ENCODE measurements at places on chromosomes 11 and 22. TPM values are rescaled to one million over a fixed set of nuclear protein-coding genes. Genes with fewer than 3 reads are reported as not detected.

- no peak for DNase-seq
Measured at GRCh38 chr11:129283141-129283540, 91.0 kb upstream of the ARHGAP32 start.

GRCh38 chr22:49011379-49011768 is 816.3 kb downstream of the BRD1 start:
- no peak for DNase-seq

GRCh38 chr22:27630754-27631153 is 170.8 kb downstream of the MN1 start:
- no peak for DNase-seq

GRCh38 chr22:29072193-29072978 is 449 bp upstream of the KREMEN1 start:
- DNase-seq, result peak; percentile 42

The MPEG1 gene
- not detected for total RNA-seq
